H54 (cell line): ENCODE measurements at places on chromosomes 11 and 22.

GRCh38 chr11:221998-222789 lies 13.9 kb downstream of the SIRT3 start:
- DNase-seq: no peak

- no peak for DNase-seq
Observed at GRCh38 chr11:44307340-44308099, 2.4 kb downstream of the ALX4 start.

DNA sequence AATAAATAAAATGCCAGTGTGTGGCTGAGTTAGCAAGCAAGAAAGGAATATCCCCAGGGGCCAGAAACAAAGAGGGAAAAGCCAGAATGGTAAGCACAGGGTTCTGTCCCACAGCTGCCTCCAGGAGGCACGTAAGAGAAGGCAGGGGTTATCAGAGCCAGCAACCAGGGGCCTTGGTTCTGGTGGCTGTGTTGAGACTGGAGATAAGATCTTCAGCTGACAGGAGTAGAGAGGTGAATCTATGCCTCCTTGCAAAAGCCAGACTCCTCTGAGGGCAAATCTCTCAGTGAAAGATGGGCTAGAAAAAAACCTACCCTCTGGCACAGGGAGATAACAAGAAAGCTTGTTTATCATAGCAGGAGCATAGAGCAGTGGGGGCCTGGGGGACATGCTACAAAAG lies 29.8 kb upstream of the NFAM1 start:
- no peak for DNase-seq

DNA sequence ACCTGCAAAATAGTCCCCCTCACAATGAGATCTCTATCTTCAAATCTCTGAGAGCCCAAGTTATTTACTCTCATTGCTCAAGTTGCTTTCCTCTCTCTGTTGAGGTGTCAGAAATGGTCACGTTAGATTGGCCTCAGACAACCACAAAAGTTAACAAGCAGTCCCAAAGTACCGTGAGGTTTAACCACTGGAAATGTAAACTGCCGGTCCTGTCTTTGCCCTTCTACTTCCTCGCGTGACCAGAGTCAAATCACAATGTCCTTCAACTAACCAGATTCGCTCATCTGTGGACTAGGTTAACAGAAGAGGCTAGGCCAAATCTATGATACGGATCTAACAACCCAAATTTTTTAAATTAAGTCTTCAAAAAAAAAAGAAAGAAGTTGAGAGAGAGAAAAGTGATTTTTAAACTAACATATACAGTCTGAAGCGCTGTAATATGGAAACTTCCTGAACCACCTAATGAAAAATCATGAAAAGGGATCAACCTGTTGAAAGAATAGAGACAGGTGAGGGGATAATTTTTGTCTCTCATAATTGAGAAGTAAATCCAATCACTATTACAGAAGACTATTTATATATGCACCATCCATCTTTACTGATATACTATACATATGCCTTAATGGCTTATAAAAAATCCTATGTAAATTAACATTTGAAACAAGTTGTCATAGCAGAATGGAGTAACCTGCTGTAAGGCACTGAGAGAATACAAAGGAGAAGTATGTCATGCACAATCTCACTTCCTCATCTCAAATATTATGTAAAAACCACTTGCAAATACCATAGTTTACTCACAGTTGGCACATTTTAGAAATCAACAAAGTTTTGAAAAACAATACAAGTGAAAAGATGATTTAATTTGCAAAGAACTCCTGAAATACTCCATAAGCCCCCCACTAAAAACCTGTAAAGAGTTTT lies 3.3 kb upstream of the JAML start:
- no peak for DNase-seq

- DNase-seq: no peak
Observed at GRCh38 chr11:78886616-78887015, 312.0 kb upstream of the NARS2 start.
